ENCODE measurements at places on chromosomes 5 and 9.
A peak's percentile ranks its signal among the peaks of the same experiment; 100 is the strongest.

GRCh38 chr5:163867738-163868137 lies 362.3 kb downstream of the MAT2B start:
- DNase-seq = no peak

DNA sequence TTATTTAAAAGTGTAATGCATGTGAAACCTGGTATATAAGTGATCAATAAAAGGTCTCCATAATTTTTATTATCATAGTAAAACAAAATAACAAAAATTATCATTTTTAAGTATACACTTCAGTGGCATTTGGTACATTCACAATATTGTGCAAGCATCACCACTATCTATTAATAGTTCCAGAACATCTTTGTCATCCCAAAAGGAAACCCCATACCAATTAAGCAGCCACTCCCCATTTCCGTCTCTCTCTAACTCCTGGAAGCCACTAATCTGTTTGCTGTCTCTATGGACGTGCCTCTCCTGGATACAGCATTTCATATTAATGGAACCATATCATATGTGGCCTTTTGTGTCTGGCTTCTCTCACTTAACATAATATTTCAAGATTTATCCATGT lies 7.6 kb downstream of the OLFML2A start:
- DNase-seq = no peak

DNA sequence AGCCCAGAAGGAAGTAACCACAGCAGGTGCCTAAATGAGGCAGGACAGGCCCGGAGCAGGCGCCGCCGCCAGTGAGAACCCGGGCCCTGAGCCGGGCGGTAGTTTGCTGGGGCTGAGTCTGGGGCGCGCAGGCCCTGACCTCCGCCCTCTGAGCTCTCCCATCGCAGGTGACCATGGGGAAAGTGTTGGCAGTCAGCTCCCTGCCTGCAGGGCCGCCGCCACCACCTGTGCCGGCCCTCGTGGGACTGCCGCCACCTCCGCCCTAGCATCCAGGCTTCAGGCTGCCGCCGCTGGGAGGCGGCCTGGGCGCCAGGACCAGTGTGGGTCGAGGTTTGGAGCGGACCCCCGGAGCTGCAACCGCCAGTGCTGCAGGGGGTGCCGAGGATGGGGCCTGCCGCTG lies 61.1 kb downstream of the TARS1 start:
- no peak for DNase-seq

DNA sequence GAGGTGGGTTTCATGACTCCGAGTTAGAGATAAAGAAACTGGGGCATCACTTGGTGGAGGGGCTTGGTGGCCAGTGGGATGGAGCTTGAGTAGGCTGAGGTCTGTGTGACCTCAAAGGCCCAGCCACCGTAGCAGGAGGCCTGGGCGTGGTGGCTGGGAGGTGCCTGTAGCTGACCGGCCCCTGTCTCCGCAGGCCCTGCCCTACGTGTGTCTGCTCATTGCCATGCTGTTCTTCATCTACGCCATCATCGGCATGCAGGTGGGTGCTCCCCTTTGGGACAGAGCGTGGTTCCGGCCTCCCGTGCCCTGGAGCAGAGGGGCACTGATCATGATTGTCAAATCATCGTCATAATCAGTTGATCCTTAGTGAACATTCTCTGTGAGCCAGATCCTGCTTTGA lies 196.2 kb downstream of the CACNA1B start:
- no peak for DNase-seq

- no peak for DNase-seq
Observed at GRCh38 chr5:169550227-169550626, 33.3 kb upstream of the SPDL1 start.

GRCh38 chr5:34519489-34520220 lies 136.5 kb upstream of the RAI14 start:
- no peak for DNase-seq

DNA sequence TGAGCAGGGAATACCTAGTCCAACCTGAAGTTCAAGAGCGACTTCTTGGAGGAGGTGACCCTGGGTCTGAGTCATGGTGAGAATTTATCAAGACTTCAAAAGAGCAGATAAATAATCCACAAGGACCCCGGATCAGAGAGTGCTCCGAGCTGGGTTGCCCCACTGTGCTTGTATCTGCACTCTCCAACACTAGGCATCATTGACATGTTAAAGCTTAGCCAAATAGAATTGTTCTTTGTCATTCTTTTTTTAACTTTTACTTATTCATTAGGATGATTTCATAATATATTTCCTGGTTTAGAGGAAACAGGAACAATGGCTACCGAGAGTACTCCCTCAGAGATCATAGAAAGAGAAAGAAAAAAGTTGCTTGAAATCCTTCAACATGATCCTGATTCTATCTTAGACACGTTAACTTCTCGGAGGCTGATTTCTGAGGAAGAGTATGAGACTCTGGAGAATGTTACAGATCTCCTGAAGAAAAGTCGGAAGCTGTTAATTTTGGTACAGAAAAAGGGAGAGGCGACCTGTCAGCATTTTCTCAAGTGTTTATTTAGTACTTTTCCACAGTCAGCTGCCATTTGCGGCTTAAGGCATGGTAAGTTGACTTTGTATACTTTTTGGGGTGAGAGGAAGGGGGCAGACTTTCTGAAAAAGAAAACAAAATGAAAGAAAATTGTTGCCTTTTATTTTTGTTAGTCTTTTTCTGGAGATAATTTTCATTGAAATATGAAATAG lies at the start of gene CARD6:
Gene CARD6, plus strand, starts transcription at position 300 of the 738 bp plus-strand sequence. Its CDS starts 16 bp downstream, at position 316.
- no peak for DNase-seq

- no peak for DNase-seq
Observed at GRCh38 chr5:43152946-43153345, 32.2 kb downstream of the ZNF131 start.

DNA sequence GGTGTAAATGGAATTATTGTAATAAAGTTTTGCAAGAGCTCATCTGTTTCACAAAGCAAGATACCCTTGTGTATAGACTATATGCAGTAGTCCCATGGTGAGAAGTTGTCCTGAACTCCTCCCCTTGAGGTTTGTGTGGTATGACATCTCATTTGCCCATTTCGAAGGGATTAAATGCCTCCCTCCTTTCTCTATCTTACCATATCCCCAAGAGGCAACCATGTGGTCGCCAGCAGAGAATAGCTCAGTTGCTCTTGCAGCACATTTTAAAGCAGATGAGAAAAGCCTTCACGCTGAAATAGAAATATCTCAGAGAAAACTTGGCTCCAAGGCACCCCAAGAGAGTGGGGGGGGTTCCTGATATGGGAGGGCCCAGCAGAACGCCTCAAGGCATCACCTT lies 4.6 kb downstream of the SEMA6A start:
- no peak for DNase-seq

- no peak for DNase-seq
Observed at GRCh38 chr9:95907794-95908193, 32.3 kb downstream of the ERCC6L2 start.

DNA sequence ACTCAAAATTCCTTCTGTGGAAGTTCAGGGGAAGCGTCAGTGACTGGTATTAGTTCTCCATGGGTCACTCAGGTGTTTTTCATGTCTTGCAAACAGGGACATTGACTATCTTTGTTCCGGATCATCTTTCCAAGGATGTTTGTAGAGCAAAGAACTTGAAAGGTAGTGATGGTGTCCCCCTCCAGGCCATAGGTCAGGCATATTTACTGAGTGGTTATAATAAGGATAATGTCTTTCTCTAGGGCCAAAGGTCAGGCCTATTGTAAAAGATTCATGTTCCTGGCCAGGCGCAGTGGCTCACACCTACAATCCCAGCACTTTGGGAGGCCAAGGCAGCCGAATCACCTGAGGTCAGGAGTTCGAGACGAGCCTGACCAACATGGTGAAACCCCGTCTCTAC lies 614.8 kb downstream of the KIF4B start:
- no peak for DNase-seq

- DNase-seq = no peak
Observed at GRCh38 chr5:66616520-66617225, 20.5 kb downstream of the MAST4 start.

GRCh38 chr5:116887104-116887503 lies 312.5 kb upstream of the SEMA6A start:
- no peak for DNase-seq

GRCh38 chr5:140114341-140115185 lies 654 bp downstream of the PURA start:
- DNase-seq = peak; percentile 46

- no peak for DNase-seq
Observed at GRCh38 chr5:34889394-34889793, 25.9 kb downstream of the RAD1 start.

DNA sequence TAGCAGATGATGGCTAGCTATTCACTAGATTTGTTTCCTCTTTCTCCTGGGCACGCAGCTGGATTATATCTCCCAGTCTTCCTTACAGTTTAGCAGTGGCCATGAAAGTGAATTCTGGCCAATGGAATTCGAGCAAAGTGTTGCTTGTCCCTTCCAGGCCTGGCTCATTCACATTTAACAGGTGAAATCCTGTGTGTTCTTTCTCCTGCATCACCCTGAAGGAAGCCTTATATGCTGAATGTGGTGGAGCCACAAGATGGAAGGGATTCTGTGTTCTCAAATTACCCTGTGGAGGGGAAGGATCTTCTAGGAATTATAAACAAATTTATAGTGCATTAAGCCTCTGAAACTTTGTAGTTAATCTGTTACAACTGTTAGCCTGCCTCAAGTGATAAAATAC lies 8.2 kb upstream of the ELOVL7 start:
- no peak for DNase-seq

- no peak for DNase-seq
Observed at GRCh38 chr9:98324801-98325200, 69.4 kb upstream of the TBC1D2 start.

GRCh38 chr5:122076669-122077365 lies 1.2 kb downstream of the LOX start:
- no peak for DNase-seq

- peak; percentile 20 for DNase-seq
Observed at GRCh38 chr5:138177941-138178515, 402 bp downstream of the BRD8 start.

DNA sequence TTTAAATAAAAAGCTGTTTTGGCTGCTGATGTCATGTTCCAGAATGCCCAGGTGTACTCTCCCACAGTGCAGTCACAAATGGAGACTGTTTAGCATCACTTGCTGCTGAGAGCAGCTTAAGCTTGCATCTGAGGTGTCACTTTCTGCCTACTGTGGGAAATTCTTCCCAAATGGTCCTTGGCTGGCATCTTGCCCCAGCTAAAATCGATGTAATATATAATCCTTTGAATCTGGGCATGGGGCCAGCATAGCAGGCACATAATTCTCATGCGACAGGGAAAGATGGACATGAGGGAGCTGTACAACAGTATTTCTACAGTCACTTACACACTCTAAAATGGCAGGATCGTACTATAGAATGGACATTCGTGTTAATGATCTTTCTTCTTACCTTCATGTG lies 144.3 kb downstream of the MACIR start:
- DNase-seq = no peak

- no peak for DNase-seq
Observed at GRCh38 chr5:157548513-157549282, 26.9 kb downstream of the ADAM19 start.

- DNase-seq = no peak
Observed at GRCh38 chr5:31185951-31186350, 7.5 kb upstream of the CDH6 start.

DNA sequence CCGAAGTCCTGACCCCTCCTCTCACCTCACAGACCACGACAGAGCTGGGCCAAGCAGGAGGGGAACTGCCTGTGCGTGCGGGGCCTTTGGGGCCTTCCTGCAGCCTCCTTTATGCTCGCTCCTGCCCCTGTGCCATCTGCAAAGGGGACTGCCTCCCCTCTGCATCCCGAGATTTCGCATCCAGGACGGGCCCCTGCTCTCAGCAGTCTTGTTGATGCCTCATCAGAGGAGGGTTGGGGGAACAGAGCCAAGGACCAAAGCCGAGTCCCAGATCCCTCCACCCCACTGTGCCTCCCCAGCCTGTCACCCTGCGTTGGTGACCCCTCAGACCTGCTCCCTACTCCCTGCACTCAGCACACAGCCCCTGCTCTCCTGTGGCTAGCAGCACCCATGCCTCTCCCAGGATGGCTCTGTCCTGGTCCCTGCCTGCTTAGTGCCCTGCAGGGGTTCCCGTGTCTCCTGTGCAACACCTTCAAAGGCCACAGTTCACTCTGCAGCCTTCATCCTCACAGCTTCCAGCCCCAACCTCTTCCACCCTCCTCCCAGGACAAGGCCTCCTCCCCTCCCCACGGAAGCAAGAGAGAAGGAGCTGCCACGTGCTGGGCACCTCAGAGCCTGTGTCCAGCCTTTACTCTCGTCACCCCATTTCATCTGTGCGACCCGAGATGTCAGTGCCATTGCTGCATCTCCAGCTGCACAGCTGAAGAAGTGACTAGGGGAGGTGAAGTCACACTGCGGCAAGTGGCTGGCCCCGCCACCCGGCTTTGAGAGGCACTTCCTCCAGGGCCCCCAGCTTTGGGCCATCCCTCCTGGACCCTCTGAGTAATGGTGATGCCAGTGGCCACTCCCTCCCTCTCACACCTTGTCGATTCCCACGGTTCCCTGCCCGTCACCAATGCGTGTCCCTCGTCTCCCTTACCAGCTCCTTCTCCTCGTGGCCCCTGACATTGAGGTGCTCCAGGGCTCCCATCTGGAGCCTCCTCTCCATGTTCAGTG lies 62.6 kb upstream of the LRRTM2 start:
- no peak for DNase-seq

- DNase-seq = no peak
Observed at GRCh38 chr5:137647401-137647800, 88.5 kb downstream of the KLHL3 start.

DNA sequence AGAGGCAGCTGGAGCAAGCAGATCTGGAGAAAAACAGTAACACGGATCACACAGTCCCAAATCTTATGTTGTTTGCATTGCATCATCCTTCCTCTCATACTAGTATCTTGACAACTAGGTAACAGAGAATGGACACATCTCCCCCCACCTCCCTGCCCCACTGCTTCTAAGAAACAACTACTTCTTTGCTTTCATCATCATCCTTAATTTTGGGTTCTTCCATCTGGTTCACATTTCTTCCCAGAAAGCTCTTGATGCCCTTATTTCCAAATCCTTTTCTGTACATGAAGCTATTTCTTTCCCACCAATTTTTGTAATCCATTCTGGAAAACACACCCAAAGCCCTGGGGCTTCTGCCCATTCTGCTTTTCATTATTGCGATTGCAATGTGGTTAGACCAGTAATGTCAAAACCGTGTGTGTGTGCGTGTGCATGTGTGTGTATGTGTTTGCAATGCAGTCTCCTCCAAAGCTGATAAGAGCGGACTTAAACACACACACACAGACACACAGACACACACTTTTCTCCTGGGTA lies 254.7 kb upstream of the SLC30A5 start:
- DNase-seq = no peak

GRCh38 chr9:11872471-11872870 lies 820.7 kb upstream of the TYRP1 start:
- no peak for DNase-seq

GRCh38 chr9:86116425-86116824 lies 17.1 kb upstream of the GOLM1 start:
- no peak for DNase-seq

Measured in CD4-positive, alpha-beta T cell treated with Interleukin-17A for 4 hours (primary cell).